ENCODE measurements at places on chromosomes 1 and 21. TPM values are rescaled to one million over a fixed set of nuclear protein-coding genes. Genes with fewer than 3 reads are reported as not detected.

SLC25A34 gene
- 1.6 TPM for total RNA-seq

- H3K4me1 ChIP-seq = peaks cover 45% of the 10 kb centered on the region
- H3K27me3 ChIP-seq = no peaks in the 10 kb centered on the region
- H3K27ac ChIP-seq = no peak overlapping the region
- no peaks in the 10 kb centered on the region for H3K36me3 ChIP-seq
- no peak overlapping the region for H3K4me3 ChIP-seq
- no peak for DNase-seq
These were observed 3.2 kb downstream of the TMEM201 start for GRCh38 chr1:9591669-9592509.

DNA sequence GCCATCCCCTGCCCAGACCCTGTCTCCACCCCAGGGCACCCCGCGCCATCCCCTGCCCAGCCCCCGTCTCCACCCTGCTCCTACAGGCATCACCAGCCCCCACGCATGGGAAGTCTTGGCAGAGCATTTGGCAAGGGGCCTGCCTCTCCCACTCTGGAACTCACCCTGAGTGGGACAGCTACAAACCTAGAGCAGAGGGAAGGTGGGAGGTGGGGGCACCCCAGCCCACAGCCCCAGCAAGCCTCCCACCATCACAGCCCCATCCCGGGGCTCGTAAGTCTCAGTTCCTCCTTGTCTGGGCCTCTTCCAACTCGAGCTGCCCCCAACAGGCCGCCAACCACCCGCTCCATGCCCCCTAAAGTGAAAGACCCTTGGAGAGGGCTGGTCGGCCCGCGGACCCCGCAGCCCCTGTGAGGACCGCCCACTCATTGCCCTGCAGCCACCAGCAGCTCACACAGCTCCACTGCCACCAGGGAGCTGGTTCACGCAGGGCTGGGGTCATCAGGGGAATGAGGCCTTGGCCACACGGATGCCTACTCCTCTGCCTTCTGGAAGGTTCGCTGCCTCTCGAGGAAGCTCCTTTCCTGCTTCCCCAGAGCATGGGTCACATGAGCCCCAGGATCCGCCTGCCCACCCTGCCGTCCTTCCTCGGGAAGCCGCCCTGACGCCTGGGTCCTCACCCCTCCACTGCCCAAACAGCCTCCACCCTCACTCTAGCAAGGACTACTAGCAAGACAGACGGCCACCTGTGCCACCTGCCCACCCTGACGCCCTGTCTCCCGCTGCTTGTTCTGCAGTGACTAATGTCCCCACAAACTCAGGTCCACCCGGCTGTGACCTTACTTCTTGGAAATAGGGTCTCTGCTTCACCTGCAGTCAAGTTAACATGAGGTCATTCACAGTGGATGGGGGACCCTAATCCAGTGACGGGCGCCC lies 14.4 kb downstream of the MEGF6 start:
- no peaks in the 10 kb centered on the region for H3K36me3 ChIP-seq
- H3K27me3 ChIP-seq = no peaks in the 10 kb centered on the region
- DNase-seq = no peak
- peak overlapping the region; percentile 43 for H3K27ac ChIP-seq
- H3K4me3 ChIP-seq = no peak overlapping the region
- peaks cover 41% of the 10 kb centered on the region for H3K4me1 ChIP-seq

DNA sequence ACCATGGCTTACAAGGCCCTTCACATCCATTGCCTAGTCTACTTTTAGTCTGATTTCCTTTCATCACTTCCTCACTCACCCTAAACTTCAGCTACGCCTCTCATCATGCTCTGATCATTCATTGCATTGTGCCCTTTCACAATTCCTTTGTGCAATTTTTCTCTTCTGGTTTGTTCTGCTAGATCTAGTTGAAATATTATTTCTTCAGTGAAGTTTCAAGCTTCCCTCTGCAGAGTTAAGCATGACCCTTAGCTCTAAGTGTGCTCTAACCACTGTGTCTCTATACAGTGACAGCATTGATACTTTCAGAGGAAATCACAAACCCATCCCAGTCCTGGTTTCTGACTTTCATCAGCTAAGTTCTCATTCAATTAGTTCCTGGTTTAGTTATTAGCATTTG lies 166.1 kb downstream of the PLA2G4A start:
- DNase-seq = no peak
- no peaks in the 10 kb centered on the region for H3K27me3 ChIP-seq
- no peak overlapping the region for H3K27ac ChIP-seq
- no peak overlapping the region for H3K4me3 ChIP-seq
- H3K36me3 ChIP-seq = no peaks in the 10 kb centered on the region

DNA sequence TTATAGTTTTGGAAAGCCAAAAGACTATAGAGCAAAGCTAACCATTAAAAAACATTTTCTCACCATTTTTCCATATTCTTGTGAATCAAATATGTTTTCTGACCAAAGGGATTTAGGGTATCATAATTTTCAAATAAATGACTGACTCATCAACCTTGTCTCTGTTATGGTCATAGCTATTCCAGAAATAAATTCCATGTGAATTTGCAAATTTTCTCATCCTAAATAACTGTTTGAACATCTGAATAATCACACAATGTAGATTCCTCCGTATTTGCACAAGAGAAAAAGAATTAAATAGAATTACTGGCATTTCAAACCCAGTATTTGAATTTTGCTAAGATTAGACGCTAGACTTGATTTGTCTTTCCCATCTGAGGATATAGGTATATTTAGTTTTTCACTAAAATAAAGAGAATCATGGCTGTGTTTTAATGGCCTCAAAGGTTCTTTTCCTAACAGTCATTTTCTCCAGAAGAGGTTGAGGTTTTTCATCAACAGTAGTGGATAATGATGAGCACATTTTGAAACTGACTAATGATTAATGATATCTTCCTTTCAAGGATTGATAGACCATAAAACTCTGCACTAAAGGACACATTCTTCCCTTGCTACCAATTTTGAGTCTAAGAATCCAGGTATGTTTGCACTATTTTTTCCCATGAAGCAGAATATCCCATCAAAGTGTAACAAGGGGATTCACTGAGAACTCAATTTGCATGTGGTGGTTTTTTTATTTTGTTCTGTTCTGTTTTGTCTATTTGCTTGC lies 9.5 kb upstream of the DUSP23 start:
- no peak overlapping the region for H3K4me3 ChIP-seq
- H3K4me1 ChIP-seq = no peaks in the 10 kb centered on the region
- no peaks in the 10 kb centered on the region for H3K36me3 ChIP-seq
- H3K27ac ChIP-seq = no peak overlapping the region

DNA sequence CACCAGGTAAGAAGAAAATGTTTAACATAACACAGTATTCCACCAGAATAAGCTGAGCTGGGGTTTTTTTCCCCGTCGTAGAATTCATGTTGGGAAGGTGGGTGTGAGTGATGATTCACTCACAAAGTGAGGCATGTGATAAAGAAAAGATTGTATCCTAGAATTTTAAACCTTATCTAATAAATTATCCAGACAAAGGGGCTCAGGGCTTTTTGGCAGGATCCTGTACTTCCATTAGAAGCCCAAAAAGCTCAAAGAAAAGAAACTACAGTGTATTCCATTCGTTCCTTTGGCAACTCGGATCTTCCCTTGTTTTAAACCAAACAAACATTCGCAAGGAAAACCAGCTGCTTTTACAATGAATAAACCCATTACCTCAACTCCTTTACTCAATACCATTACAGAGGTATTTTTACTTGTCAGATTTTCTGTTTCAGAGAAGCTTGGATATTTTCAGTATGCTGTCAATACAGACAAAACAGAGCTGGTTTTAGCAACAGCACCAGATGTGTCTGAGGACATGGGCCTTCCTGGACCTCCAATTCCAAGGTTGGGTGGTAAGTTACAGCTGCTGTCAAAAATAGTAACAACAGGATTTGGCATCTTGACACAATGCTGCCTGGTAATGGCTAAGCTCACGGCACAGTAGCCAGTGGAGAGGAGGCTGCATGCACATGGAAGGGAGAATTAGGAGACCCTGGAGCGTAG lies 159.9 kb upstream of the RUNX1 start:
- H3K4me1 ChIP-seq = peaks cover 12% of the 10 kb centered on the region
- DNase-seq = no peak
- H3K4me3 ChIP-seq = no peak overlapping the region
- H3K36me3 ChIP-seq = no peaks in the 10 kb centered on the region
- no peak overlapping the region for H3K27ac ChIP-seq

KRTAP19-1 gene
- not detected for total RNA-seq

DNA sequence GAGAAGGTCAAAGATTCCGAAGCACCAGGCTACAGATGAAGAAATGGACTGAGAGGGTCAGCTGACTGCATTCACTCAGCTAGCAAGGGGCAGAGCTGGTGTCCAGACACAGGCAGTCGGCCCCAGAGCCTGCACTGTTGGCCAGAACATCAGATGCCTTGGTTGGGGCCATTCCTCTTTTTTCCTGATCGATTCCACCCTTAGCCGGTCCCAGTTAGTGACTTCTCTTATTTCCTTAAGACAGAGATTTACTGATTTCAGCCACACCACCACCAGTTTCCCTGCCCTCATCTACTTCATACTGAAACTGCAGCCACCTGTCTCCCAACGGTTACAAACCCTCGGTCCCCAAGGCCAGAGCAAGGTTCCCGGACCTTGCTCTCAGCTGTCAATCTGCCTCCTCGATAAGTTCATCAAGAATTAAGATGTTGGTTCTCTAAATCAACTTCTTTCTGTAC lies 11.5 kb downstream of the CD58 start:
- H3K27ac ChIP-seq = no peak overlapping the region
- no peaks in the 10 kb centered on the region for H3K27me3 ChIP-seq
- peaks cover 23% of the 10 kb centered on the region for H3K4me1 ChIP-seq
- no peaks in the 10 kb centered on the region for H3K36me3 ChIP-seq
- DNase-seq = no peak
- no peak overlapping the region for H3K4me3 ChIP-seq

DNA sequence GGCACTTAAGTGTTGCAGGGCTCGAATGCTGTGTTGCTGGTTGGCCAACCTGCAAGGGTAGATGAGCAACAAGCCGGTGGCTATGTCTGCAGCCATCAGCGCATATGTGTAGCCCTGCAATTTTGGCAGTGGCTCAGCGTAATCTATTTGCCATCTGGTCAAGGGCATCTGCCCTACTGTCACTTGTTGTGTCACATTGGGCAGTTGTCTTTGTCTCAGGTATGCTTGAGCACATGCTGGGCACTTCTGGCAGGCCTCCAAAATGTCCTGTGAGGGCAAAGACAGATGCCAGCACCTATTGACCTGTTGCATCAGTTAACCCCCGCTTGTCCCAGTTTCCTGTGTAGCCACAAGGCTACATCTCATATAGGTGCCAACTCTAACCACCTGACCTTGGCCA lies 111.8 kb downstream of the GDAP2 start:
- H3K36me3 ChIP-seq = no peaks in the 10 kb centered on the region
- no peak overlapping the region for H3K4me3 ChIP-seq
- H3K4me1 ChIP-seq = no peaks in the 10 kb centered on the region
- DNase-seq = no peak
- no peak overlapping the region for H3K27ac ChIP-seq
- no peaks in the 10 kb centered on the region for H3K27me3 ChIP-seq

- DNase-seq = no peak
- H3K4me1 ChIP-seq = no peaks in the 10 kb centered on the region
- H3K36me3 ChIP-seq = no peaks in the 10 kb centered on the region
- H3K27me3 ChIP-seq = no peaks in the 10 kb centered on the region
- H3K4me3 ChIP-seq = no peak overlapping the region
- H3K27ac ChIP-seq = no peak overlapping the region
These were observed 204.9 kb downstream of the TBX15 start for GRCh38 chr1:118783095-118783758.

MAP10 gene
- total RNA-seq = 0.95 TPM

ITLN2 gene
- not detected for total RNA-seq

DNA sequence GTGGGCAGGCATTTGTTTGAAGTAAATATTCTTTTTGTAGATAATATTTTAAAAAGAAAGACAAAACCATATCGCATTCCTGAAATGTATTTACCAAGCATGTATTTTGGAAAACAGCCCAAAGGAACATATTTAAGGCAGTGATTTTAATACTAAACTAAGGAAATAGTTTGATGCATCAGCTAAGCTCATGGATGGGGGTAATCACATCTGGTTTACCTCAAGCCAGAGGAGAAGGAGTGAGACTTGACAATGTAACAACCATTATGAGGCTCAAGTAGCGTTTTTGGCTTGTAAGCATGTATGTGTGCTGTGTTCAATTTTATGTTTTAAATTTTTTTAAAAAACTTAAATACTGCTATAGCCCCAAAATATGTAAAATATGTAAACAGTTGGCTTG lies 390.5 kb downstream of the DISC1 start:
- no peak overlapping the region for H3K4me3 ChIP-seq
- DNase-seq = no peak
- no peaks in the 10 kb centered on the region for H3K4me1 ChIP-seq
- no peak overlapping the region for H3K27ac ChIP-seq
- no peaks in the 10 kb centered on the region for H3K36me3 ChIP-seq
- no peaks in the 10 kb centered on the region for H3K27me3 ChIP-seq

FBXO2 gene
- total RNA-seq = 6.7 TPM

C1QC gene
- 0.33 TPM for total RNA-seq

DNA sequence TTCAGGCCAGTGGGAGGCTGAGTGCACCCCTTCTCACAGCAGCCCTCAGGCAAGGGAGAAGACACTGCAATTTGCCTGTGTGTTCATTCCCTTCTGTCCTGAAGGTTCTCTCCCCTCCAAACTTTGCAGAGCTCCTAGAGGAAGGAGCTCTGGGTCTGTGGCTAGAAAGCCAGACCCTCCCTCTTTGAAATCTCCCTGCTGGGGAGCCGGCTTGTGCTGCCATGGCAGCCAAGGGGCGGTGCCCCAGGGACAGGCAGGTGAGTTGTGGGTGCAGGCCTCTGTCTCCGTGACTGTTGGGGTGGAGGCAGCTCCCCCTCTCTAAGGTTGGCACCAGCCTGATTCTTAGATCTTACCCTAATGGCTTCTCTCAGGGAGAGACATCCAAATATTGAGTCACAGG lies 53.0 kb downstream of the OLFML2B start:
- DNase-seq = no peak
- H3K27me3 ChIP-seq = no peaks in the 10 kb centered on the region

- peaks cover 8% of the 10 kb centered on the region for H3K4me1 ChIP-seq
- H3K27ac ChIP-seq = no peak overlapping the region
- H3K27me3 ChIP-seq = no peaks in the 10 kb centered on the region
- no peak for DNase-seq
- no peaks in the 10 kb centered on the region for H3K36me3 ChIP-seq
These were observed 13.9 kb downstream of the CHIT1 start for GRCh38 chr1:203215573-203215972.

CFHR4 gene
- not detected for total RNA-seq

GRCh38 chr1:61951731-61952580 lies 209.7 kb downstream of the PATJ start:
- DNase-seq = no peak
- H3K4me3 ChIP-seq = no peak overlapping the region
- no peaks in the 10 kb centered on the region for H3K4me1 ChIP-seq
- no peaks in the 10 kb centered on the region for H3K27me3 ChIP-seq

DNA sequence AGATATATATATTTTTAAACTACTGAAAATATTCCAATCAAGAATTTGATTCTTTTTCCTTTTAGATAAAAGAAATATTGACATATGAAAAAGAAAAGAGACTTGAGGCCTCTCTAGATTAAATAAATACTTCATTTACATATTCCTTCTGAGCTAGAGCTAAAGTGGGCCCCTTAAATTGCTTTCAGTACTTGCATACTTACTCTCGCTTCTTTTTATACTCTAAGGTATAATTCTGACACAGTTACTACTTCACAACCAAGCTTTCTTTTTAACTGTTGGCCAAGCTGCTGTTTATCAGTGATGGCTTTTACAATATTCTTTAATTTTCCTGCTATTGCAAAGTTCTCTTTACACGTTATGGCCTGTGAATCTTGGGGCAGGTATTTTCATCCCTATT lies 24.6 kb downstream of the EXTL2 start:
- no peaks in the 10 kb centered on the region for H3K36me3 ChIP-seq
- no peak overlapping the region for H3K27ac ChIP-seq
- DNase-seq = no peak
- no peak overlapping the region for H3K4me3 ChIP-seq

GRCh38 chr1:41860214-41860613 lies 58.5 kb downstream of the HIVEP3 start:
- H3K4me3 ChIP-seq = no peak overlapping the region
- DNase-seq = no peak
- H3K27me3 ChIP-seq = no peaks in the 10 kb centered on the region
- H3K4me1 ChIP-seq = peaks cover 14% of the 10 kb centered on the region
- no peak overlapping the region for H3K27ac ChIP-seq

Data from natural killer cell (primary cell).